ENCODE measurements at places on chromosomes 1 and 21.
A peak's percentile ranks its signal among the peaks of the same experiment; 100 is the strongest.

DNA sequence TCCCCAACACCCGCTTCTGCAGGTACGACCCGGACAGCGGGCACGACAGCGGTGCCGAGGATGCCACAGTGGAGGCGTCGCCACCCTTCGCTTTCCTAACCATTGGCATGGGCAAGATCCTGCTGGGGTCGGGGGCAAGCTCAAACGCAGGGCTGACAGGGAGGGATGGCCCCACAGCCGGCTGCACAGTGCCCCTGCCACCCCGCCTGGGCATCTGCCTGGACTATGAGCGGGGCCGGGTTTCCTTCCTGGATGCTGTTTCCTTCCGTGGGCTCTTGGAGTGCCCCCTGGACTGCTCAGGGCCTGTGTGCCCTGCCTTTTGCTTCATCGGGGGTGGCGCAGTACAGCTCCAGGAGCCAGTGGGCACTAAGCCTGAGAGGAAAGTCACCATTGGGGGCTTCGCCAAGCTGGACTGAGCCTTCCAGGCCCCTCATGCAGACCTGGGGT is 10.1 kb downstream of the TRIM46 start:
- no peak for DNase-seq

GRCh38 chr1:228118040-228118439 is 8.9 kb upstream of the MRPL55 start:
- no peak for DNase-seq

- DNase-seq = no peak
These were observed 5.8 kb downstream of the JMJD4 start for GRCh38 chr1:227729144-227729880.

- DNase-seq = no peak
These were observed 54.4 kb downstream of the DOP1B start for GRCh38 chr21:36210779-36211659.

DNA sequence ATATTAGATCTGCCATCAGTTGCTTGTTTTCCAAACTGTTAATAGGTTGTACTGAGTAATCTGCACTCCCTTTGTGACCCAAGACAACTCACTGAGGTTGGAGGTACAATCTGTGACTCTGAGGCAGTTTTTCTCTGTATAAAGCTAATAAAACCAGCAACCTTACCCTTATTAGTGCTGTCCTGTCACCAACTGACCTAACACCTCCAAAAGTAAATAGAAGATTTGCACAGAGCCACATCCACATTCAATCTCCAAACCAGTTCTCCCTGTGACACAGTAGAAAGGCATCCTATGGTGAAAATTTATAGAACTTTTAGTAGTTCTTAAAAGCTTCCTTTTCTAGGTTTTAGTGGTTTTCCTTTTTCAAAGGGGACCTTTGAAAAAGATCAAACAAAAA is 140.4 kb upstream of the ADGRL2 start:
- DNase-seq = no peak

DNA sequence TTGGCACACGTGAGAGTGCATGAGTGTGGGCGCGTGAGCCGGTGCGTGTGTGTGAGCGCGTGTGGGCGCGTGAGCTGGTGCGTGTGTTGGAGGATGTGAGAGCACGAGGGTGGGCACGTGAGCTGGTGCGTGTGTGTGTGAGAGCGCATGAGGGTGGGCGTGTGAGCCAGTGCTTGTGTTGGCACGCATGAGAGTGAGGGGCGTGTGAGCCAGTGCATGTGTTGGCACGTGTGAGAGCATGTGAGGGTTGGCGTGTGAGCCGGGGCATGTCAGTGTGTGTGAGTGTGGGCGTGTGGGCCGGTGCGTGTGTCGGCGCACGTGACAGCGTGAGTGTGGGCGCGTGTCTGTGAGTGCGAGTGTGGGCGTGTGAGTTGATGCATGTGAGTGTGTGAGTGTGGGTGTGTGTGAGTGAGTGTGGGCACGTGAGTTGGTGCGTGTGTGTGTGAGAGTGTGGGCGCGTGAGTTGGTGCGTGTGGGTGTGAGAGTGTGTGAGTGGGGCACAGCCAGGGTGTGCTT is 45.7 kb upstream of the ARHGEF16 start:
- no peak for DNase-seq

DNA sequence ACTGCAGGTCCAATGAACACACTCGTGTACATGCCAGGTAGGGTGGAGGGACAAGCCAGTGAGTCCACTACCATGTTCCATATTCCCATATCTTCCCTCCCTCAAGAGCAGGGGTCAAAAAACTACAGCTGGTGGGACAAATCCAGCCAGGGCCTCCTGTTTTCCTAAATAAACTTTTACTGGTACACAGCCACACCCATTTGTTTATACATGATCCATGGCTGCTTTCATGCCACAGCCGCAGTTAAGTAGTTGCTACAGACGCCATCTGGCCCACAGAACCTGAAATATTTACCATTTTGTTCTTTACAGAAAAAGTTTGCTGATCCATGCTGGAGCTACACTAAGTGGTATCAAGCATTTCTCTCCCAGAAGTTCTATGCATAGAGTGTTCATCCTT is 42.4 kb downstream of the CASQ2 start:
- DNase-seq = no peak

DNA sequence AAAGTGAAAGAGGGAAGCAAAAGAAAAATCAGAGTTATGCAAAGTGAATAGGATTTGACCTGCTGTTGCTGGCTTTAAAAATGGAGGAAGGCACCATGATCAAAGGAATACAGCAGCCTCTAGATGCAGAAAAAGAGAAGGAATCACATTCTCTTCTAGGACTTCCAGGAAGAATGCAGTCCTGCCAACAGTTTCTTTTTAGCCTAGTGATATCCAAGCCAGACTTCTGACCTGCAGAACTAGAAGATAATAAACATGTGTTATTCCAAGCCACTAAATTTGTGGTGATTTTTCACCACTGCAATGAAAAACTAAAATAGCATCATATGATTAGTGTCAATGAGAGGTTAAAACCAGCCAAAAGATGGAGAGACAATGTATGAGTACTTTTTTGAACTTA is 101.9 kb upstream of the ADAMTS5 start:
- no peak for DNase-seq

- peak; percentile 12 for DNase-seq
These were observed 345.5 kb upstream of the DUSP10 start for GRCh38 chr1:222087221-222087920.

GRCh38 chr1:153679337-153680119 is 1.0 kb downstream of the NPR1 start:
- DNase-seq = no peak

DNA sequence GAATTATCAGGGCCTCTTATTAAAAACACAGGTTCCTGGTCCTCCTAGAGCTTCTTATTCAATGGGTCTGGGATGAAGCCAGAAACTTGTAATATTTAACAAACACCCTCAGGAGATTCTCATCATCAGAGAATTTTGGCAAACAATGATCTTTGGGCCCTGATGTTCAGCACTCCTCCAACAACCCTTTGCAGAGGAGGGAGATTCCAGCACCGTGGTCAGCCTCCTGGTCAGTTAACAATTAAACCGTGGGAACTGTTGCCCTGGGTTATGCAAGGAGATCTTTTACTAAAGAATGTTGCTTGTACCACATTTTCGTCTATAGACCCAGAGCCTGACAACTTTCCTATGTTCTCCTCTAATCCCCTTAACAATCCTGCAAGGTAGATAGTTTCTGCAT is 294.4 kb downstream of the PLPP3 start:
- peak; percentile 23 for DNase-seq

DNA sequence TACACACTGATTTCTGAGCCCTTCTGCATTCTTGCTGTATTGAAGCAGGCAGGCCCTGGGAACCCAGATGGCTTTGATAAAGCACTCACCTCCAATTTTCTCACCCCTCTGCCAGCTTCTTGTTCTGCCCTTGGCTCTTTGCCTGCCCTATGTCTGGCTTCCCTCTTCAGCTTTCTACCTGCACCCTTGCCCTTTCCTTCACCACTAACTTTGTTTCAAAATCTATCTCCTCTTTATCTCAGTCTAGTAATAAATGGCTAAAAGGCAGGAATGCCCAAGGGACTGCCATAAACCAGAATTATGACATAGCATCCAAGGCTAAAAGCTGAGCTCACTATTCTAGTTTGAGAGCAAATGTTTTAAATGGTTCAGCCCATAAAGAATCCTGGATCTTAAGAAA is 178.7 kb downstream of the TNR start:
- DNase-seq = no peak

DNA sequence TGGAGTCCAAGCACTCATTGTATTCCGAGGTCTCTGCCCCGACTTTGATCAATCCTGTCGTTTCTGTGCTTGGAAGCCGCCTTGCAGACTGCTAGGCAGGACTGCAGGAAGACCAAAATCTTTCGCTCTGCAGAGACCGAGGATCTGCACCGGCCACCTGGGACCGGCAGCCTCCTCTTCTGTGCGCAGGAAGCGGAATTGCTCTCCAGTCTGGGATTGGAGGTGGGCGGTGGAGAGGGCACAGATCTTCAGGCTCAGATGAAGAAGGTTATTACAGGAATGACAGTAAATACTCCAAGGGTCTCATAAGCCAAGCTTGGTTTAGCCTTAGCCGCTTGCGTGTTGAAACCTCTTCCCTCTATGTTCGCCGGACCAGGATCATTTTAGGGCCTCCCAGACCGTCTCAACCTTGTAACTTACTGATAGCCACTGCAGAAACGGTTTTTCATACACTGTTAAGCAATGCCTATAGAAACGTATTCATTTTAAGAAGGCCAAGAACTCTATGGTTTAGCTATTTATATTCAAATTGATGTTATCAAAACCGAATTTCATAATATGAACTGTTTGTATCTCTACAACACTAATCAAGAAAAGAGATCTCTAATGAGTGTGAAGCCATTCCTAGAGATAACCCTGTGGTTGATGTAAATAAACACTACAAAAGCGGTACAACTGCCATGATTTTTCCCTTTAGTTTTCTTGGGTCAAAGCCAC is 1.1 kb downstream of the MIA3 start:
- DNase-seq = peak; percentile 38

DNA sequence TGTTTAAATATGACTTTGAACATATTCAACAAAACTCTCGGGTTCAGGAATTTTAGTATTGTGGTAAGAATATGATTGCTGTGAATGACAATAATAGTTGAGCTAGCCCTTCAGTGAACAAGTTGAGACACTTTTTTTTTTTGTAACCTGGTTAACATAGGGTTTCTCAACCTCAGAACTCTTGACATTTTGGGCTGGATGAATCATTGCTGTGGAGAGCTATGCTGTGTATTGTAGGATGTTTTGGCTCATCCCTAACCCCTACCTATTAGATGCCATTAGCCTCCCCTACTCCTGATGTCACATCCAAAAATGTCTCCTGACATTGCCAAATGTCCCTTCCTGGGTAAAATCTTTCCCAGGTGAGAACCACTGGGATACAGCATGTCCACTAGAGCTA is 113.7 kb downstream of the RUNX1 start:
- DNase-seq = no peak

GRCh38 chr1:209635850-209636249 is 16.4 kb downstream of the LAMB3 start:
- DNase-seq = no peak

Data from astrocyte of the spinal cord (primary cell).